ENCODE measurements at places on chromosomes 7 and 10. TPM values are rescaled to one million over a fixed set of nuclear protein-coding genes. Genes with fewer than 3 reads are reported as not detected.

DNA sequence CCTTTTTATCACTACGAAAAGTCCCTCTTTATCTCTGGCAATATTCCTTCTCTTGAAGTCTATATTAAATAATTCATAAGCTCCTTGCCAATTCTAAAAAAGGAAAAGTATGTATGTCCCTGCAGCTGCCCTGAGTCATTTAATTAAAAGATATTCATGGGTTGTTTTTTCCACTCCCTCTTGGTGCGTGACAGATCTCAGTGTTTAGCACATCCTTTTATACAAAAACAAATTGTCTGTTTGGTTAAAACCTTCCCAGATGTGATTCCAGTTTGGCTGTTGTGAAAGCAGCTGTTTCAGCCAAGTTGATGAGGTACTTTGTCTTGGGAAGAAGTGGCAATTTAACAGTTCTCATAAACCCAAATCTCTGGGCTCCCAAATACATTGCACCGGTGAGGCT lies 33.8 kb upstream of the PRLHR start:
- DNase-seq = no peak

- DNase-seq = no peak
Observed at GRCh38 chr7:135755351-135755753, 6.7 kb upstream of the FAM180A start.

GRCh38 chr7:112573302-112574039 lies 92.7 kb downstream of the LSMEM1 start:
- peak; percentile 15 for DNase-seq

- DNase-seq = peak; percentile 27
Observed at GRCh38 chr7:143487566-143487965, 9.9 kb downstream of the TAS2R41 start.

- no peak for DNase-seq
Observed at GRCh38 chr10:71158902-71159301, 53.5 kb upstream of the UNC5B start.

GRCh38 chr10:130220251-130221185 lies 84.3 kb downstream of the GLRX3 start:
- DNase-seq = no peak

DNA sequence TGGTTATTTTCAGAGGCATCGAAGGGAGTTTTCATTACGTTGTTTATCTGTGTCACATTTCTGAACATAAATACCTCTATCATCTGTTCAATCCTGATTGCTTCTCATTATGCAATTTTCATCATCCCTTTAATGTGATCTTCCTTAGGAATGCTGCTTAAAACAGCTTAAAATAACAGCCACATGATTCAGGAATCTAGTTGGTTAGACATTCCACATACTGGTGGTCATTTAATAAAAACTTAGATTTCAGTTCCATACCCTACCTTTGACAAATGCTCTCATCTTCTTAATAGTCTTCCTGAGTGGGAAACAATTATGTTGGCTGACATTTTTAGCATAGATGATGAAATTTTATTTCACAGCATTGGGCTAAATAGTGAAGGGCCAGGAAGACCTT lies 191.3 kb upstream of the CDCA7L start:
- no peak for DNase-seq

DNA sequence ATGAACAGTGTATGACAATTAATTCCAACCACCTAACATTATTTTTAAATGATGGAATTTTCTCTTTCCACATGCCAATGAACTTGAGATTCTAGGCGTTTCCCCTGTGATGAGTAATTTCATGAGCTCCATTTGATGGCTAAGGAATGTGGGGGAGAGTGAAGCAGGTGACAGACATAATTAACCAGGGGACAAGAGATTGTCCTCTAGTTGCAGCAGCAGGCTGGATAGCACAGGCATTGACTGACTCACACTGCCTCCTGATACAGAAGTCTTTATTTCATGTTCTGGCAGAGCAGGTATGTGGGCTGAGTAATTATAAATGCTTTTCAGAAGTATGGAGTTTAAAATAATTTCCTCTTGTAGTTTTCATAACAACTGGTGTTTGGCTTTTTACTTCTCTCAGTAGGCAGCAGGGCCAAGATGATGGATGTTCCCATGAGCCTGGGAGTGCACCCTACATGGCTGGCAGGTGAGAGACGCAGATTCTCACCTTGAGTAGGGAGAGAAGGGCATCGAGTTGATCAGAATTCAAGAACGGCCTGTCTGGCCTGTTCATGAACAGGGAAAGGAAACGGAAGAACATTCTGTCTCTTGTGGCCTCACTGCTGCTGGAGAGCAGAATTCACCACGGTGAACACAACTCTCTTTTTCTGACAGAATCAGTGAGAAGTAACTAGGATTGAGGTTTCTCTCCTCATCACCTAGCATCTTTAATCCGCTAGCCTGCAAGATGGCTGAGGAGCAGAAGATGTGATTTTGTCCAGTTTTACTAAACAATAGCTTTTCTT lies 118.8 kb downstream of the AOAH start:
- DNase-seq = no peak

DNA sequence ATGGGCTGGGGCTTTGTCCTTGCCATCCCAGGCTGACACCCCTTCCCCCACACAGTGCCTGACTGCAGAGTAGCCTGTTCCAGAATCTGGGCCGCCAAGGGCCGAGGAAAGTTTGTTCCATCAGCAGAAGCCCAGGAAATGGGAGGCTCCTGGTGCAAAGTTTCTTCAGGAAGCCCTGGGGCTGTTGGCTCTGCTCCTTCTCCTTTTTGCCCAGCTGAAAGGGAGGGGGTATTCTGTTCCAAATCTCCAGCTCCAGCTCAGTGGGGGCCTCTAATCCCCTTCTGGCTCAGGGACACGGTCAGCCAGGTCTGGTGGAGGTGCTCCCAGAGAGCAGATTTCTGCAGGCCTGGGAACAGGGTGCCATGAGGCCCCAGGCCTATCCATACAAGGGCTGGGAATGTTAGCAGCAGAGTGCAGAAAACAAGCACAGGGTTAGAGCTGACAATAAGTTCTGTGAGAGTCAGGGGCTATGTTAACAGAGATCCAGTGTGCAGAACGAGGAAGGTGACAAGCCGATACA lies 399.5 kb downstream of the RPS24 start:
- DNase-seq = no peak

- no peak for DNase-seq
Observed at GRCh38 chr10:108902619-108903285, 1020.6 kb downstream of the XPNPEP1 start.

GRCh38 chr7:14892961-14893360 lies 9.6 kb downstream of the DGKB start:
- DNase-seq = no peak

DNA sequence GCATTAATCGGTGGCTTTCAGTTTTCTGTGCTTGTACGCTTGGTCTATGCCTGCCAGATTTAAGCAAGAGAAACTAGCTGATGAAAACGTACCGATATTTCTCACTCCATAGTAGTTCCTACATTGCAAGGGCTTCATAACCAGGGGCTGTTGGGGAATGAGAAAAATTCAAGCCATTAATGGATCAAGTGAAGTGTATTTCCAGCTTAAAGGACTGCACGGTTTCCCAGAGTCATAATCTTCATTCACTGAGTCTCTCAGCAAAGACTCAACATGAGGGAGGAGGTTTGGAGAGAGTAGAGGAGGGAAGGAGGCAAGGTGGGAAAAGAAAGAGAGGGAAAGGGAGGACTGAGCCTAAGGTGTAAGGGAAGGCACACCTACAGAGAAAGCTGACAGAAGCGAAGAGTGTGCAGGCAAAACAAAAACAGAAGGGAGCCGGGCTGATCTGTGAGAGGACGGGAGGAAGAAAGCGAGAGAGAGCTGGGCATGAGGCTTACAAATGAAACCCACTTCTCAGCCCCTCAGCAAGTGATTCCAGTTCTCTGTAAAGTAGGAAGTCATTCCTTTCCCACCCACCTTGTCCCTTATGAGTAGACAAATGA lies 625 bp downstream of the GIMAP2 start:
- DNase-seq = no peak

GRCh38 chr7:150685219-150686029 lies at the start of gene GIMAP2:
Gene GIMAP2 (plus strand): TSS chr7:150685706. CDS start chr7:150687060, 1,354 bp downstream.
- peak; percentile 33 for DNase-seq

DNA sequence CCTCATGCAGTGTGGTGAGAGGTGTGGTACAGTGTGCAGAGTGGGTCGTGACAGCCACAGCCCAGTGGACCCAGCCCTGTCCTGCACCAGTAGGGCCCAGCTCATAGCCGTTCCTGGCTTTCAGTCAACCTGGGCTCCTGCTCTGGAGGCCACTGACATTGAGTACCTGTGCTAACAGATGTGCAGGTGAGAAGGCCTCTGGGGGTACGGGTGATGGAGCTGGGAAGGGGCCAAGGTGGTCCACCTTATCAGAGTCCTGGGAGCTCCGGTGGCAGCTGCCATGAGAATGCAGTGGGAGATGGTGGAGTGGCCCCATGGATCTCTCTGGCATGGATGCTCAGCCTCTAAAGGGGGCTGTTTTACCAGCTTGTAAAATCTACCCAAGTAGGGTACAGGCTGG lies 6.1 kb upstream of the TBRG4 start:
- no peak for DNase-seq

- DNase-seq = no peak
Observed at GRCh38 chr7:25427721-25428120, 199.4 kb upstream of the NPVF start.

- DNase-seq = no peak
Observed at GRCh38 chr7:44382459-44383265, 57.3 kb upstream of the CAMK2B start.

DNA sequence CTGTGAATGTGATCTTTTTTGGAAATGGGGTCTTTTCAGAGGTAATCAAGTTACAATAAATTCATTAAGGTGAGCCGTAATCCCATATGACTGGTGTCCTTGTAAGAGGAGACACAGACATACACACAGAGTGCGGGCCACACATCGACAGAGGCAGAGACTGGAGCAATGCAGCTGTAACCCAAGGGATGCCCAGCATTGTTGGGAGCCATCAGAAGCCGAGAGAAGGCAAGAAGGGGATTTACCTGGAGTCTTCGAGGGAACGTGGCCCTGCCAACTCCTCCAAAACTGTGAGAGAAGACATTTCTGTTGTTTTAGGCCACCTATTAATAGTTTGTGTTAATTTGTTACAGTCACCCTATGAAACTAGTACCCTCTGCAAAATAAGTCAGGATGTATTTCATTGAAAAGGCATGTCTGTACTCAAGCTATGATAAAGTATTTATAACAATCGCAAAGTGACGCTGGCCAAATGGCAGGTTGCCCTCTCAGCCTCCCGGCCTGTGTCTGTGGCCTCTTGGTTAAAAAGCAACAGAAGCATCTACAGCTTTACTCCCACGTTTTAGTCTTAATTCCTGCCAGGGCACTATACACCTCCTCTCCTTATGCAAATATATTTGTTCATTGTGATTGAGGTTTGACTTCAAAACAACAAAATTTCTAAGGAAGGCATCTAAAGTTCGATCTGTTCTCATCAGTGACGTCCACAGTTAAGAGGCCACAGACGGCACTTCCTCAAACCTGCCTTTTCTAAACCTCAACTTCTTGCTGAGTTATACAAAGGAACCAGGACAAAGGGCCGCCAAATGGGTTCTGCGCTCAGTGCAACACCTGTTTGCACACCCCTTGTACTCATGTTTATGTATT lies 46.8 kb downstream of the HIPK2 start:
- peak; percentile 55 for DNase-seq

- DNase-seq = no peak
Observed at GRCh38 chr10:73734796-73735305, 9.3 kb upstream of the SEC24C start.

DNA sequence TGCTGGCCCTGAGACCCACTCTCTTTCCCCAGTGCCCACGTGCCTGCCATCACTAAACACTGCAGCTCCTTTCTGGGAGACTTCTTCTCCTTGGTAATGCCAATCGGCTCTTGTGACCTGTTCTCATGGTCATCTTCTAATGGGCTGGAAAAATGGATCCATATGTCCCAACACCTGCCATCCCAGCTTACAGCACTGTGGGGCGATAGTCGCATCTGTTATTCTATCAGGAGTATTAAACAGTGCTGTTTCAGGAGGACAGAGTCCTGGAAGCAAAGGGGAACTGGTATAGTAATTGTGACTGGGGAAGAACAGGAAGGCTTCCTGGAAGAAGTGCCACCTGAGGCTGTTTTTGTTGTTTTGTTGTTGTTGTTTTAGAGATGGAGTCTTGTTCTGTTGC lies 411.2 kb downstream of the GLRX3 start:
- DNase-seq = peak; percentile 19

- DNase-seq = no peak
Observed at GRCh38 chr7:36281945-36282717, 107.5 kb upstream of the ANLN start.

DNA sequence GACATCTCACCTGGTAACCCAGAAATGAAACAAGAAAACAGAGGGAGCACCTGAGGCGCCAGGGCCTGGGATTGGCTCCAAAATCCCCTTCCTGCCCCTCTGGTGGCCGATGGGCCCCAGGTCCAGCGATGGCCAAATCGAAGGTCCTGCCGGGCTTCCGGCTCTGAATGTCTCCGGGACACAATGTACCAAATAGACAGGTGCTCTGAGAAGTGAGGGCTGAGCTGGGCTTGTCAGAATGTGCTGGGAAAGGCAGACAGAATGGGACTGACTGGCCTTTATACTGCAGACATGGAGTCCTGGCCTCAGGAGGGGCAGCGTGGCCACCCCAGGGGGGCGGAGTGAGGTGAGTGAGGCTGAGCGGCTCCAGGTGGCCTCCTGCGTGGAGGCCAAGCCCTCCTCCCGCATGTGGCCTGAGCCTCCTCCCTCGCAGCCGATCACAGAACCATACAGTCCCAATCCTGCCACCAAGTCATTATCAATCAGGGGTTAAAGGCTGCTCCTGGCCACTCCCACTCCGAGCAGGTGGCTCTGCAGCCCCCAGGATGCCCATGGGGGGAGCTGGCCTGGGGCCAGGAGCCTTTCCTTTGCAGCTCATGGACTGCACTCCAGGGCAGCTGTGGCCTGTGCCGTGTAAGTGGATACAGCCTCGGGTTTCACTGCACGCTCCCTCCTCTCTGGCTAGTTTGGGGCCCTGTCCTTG lies 185.5 kb downstream of the ADARB2 start:
- no peak for DNase-seq

GRCh38 chr7:75611557-75612178 lies 119.5 kb downstream of the SPDYE5 start:
- DNase-seq = no peak

GRCh38 chr10:88395677-88396076 lies 187.4 kb downstream of the RNLS start:
- peak; percentile 26 for DNase-seq

DNA sequence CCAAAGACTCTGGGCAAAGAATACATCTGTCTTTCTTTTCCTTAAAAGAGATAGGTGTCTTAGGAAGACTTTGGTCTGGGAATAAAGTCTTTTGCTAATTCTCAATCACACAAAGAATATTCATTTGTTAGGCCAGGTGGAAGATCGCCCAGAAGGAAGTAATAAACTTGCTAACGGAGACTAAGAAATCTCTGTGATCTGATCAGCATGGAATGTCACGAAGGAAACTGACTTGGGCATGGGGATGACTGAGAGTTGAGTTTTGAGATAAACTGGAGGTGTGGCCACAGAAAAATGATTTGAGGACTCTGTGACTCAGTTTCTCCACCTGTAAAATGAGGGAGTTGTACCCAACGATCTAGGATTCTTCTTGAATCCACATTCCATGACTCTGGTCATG lies 161.1 kb upstream of the SVIL start:
- DNase-seq = no peak

Gene FAM25A
- not detected for total RNA-seq

Gene ITGA8
- total RNA-seq = not detected

Gene DEPP1
- 0.84 TPM for total RNA-seq

Gene OR2A7
- total RNA-seq = 10.0 TPM

Gene MSS51
- total RNA-seq = 2.4 TPM

Gene PNLIP
- total RNA-seq = not detected

Gene ZPBP
- total RNA-seq = not detected

Gene HTRA1
- total RNA-seq = 157 TPM

Gene PSD
- total RNA-seq = 0.75 TPM

Gene SRRM3
- total RNA-seq = 0.70 TPM

Gene ZNF775
- total RNA-seq = 2.0 TPM

Gene NUTM2A
- 0.82 TPM for total RNA-seq

Gene MORN4
- total RNA-seq = 14.2 TPM
